ENCODE measurements at places on chromosomes 16 and 17.

DNA sequence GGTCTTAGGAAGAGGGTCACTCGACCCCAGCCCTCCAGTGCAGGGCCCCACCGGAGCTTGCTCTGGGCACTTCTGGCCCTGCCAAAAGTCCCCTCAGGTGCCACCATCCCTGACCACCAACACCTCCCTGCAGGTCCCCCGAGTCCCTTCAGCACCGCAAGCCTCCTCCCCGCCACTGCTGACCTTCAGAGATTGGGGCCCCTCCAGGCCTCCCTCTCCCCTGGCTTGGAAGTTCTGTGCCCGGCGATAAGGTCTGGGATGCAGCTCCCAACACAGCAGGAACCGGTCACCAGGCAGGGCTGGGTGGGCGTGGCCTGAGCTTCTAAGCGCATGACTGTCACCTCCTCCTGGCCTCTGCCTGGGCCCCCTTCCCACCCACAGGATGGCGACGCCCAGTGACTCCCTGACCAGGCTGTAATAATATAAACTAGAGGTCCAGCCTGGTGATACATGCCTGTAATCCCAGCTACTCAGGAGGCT lies 11.2 kb downstream of the PIEZO1 start:
- no peak for DNase-seq

- DNase-seq: no peak
These were observed 6.4 kb upstream of the MT1B start for GRCh38 chr16:56645311-56645710.

- no peak for DNase-seq
These were observed 9.3 kb upstream of the CNP start for GRCh38 chr17:41957031-41957868.

DNA sequence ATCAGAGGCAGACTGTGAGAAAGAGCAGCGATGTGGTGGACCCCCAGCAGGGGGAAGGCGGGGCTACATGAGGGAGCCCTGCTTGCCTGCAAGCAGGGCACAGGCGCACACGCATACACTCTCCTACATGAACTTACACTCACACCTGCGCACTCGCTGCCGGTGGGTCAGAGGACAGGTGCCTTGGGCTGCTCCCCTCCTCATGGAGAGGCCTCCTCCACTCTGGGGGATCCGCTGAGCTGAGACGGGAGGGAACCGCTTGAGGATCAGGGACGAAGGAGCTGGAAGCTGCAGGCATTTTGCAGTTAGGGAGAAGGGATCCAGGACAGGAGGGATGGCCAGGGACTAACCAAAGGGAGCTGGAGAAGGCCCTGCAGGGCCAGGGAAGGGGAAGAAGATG lies 14.2 kb downstream of the OSBPL7 start:
- no peak for DNase-seq

GRCh38 chr16:29821643-29822115 lies 1.4 kb downstream of the MVP start:
- no peak for DNase-seq

DNA sequence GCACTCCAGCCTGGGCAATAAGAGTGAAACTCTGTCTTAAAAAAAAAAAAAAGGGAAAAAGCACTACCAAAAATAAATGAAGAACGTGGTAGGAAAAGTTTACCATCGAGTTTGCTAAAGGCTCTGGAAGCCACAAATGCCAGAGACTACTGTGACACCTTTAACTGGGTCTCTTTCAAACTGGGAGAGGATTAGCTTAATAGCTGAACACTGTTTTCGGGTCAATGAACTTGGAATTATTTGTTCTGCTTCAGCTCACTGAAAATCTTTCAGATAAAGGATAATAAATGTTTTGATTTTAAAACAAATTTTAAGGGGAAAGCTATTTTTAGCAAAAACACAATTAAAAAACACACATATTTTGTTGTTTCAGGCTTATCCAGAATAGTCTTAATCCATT lies 1.4 kb downstream of the RETREG3 start:
- DNase-seq: no peak

DNA sequence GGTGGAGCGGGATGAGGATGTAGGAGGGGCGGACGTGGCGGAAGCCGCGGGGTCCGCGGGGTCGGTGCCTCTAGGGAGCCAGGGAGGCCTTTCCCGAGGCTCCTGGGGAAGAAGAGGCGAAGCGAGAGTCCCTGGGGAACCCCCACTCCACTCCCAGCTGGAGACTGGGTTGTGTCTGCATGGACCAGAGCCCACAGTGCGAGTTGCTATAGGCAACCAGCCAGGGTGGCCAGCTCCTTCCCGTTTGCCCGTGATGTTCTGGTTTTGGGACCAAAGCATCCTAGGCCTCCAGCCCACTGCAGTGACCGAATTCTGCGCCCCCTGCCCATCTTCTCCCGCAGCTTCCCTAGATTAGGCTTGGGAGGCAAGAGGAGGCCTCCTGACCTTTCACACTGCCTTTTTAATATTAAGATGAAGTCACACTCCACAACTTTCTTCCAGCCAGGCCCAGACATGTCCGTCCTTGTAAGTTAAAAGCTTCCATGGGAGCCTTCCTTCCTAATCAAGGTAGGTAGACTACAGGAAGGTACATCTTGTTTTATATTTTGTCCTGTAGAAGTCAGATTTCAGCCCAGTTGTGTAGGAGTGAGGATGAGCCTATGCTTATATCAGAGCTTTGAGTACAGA lies 469 bp downstream of the AMZ2 start:
- no peak for DNase-seq

GRCh38 chr16:35745191-35745590 lies 2285.8 kb downstream of the TP53TG3F start:
- no peak for DNase-seq

DNA sequence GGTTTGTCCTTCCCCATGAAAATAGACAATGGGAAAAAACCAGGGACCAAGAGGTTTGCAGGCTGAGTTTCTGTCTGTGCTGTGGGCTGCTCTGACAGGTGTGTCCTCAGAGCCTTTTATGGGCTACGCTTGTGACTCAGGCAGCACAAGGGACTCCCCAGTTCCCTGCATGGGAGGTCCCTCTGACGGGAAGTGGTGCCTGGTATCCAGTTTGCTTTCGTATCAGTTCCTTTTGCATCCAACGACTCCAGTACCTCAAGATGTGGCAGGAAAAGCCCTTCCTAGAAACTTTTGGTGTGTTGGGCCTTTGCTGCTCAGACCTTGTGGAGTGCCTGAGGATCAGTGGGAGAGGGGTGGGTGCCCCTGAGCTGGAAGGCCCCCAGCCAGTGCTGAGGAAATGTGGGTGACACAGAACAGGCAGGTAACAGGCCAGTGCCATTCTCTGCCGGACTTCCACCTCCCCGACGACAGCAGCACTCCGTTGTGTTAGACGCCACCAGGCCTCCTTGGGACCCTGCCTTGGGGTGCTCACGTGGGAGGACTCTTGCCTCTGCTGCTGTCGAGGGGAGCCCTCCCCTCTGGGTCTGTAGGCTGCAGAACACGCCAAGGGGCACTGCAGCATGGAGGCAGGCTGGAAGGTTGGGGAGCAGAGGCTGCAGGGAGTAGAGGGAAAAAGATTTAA lies 38.4 kb upstream of the IRF8 start:
- no peak for DNase-seq

DNA sequence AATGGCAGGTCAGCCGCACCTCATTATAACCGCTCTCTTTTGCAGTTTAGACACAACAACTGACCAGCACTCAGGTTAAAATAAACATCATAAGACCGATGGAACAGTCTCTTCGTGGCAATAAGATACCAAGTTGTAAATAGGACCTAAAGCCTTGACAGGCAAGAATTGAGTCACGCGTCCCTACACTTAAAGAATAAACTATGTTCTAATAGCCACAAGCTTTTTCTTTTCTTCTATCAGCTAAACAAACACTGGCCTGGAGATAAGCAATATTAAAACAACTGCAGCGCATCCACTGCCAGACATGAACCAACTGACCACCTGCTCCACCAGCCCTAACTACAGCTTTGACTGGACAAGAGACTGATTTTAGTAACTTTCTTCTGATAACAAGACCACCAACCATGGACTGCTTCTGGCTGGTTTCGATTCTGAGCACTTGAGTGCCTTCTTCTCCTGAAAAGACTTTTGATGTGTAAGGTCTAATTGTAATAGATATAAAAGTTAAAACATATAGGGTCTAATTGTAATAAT lies 17.5 kb downstream of the SLFN12L start:
- peak; percentile 35 for DNase-seq

- DNase-seq: no peak
These were observed 1.9 kb downstream of the ORMDL3 start for GRCh38 chr17:39925282-39926134.

- no peak for DNase-seq
These were observed 4.7 kb upstream of the CHMP6 start for GRCh38 chr17:80986816-80987475.

DNA sequence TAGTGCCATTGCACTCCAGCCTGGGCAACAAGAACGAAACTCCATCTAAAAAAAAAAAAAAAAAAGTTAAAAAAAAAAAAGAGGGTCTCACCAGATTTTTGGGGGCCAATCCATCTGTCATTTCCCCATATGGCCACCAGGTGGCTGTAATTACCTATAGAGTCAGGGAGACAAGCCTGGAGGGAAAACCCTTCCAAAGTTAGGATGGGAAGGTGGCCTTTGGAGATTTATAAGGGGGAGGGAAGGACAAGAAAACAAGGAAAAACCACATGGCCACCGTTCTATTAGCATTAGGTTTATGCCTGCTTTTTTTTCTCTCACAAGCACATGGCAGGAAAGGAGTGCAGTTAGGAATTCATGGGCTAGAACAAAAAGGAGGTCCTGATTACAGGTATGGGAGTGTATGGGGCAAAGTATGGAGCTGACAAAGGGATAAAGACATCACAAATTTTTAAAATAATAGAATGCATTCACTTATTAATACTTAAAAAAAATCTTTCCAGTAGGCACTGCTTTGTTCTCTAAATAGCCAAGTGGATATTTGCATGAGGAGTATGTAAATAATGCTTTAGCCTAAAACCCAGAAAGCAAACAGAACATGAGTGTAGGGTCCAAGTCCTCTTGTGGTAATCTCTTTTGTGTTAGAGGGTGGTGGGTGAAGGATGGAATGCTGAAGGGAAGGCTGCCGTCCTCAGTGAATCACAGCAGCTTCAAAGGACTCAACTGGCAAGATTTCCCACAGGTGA lies 5.1 kb downstream of the CYB5D1 start:
- DNase-seq: no peak

GRCh38 chr17:2023692-2024571 lies 1.2 kb downstream of the RTN4RL1 start:
- DNase-seq: peak; percentile 13

DNA sequence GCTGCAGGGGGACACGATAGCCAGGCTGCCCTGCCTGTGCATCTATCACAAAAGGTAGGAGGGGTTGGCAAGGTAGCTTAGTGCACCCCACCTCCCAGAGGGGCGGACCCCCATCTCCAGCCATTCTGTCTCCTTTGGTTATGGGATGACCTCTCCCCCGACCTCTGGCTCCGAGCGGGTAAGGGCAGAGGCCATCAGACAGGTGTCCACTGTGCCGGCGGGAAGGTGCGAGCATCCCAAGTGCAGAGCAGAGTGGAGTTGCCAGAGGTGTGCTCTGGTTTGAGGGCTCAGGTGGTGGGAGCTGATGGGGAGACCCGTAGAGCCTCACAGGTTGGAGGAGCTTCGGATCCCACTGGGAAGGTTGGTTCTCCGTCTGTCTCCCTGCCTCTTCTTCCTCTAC lies 11.7 kb downstream of the LDHD start:
- DNase-seq: no peak

GRCh38 chr16:57775661-57776469 lies 26.4 kb downstream of the KIFC3 start:
- DNase-seq: no peak

- peak; percentile 27 for DNase-seq
These were observed 95.5 kb upstream of the ZNF469 start for GRCh38 chr16:88287219-88287618.

DNA sequence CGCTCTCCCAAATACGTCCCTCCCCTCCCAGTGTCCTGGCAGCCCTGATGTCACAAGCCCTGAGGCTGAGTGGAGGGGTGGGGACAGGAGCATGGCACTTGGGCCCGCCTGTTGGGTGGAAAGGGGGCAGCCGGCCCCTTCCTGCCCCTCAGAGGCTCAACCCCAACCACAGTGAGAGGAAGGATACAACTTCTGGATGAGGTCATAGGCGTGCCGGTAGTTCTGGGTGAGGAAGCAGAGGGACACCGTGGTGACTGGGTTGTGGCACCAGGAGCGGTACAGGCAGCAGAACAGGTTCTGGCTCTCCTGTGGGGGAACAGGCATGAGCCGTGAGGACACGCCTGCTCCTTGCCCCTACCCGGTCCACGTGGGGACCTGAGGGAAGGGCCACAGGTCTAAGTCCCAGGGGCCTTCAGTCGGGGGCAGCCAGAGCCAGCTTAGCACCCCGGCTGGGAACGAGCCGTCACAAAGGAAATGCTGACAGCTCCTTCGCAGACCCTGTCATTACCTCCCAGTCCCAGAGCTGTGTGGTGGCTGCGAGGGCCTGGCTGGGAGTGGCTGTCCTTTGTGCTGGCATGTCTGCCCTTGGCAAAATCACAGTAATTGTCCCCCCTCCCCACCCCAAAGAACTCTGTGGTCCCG lies 11.2 kb upstream of the MTSS2 start:
- no peak for DNase-seq

GRCh38 chr17:83195330-83196023 lies 116.1 kb downstream of the METRNL start:
- no peak for DNase-seq

- no peak for DNase-seq
These were observed 189.1 kb upstream of the ANKFN1 start for GRCh38 chr17:55964191-55964590.

GRCh38 chr16:30381291-30382041 lies 895 bp downstream of the SEPTIN1 start:
- peak; percentile 76 for DNase-seq

DNA sequence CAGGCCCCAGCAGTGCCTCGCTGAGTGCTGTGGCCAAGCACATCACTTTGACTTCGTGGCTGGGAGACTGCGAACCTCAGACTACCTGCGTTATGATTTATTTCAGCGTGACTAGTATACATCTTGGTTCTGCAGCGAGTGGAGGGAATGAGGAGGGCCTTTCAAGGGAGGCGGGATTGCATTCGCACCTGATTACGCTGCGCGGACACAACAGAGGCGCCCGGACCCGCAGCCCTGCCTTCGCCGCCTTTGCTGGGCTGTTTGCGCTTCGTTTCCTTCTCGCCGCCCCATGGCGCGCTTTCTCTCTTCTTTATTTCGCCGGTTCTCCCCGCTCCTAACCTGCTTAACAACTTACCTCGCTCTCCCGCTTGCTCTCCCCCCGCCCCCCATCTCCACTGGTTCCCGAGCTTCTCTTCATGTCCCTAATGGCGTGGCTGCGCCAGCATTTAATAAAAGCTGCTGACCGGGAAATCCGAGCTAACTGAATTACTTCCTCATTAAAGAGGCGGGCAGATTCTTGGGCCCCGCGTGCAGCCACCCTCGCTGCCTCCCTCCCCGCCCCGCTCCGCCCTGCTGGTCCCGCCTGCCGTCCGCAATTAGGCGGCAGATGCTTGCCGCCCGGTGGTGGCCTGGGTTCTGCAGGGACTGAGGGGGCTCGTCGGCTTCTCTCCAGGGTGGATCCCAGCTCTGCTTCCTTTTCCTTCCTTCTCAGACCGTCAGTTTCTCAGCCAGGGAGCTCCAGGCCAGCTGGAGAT lies 257.6 kb upstream of the SDK2 start:
- no peak for DNase-seq
